Putamen (tissue), 1 donor: ENCODE measurements at places on chromosomes 1 and 21.

DNA sequence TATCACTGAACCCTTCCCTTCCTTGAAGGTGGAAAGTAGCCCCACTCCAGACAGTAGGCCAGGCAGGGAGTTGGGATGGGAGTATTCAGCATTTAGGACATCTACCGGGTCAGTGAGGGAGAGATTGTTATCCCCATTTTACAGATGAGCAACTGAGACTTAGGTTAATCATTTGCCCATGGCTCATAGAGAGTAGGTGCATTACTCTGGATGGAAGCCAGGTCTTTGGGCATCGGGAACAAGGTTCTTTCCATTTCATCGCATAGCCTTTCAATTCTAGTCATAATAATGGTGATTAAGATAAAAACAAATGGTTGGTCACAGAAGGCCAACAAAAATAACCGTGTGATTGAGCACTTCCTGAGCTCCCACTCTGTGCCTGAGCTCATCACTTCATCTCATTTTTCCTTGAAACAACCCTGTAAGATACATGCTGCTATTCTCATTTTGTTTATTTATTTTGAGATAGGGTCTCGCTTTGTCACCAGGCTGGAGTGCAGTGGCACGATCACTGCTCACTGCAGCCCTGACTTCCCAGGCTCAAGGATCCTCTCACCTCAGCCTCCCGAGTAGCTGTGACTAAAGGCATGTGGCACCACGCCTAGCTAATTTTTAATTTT, 64.8 kb downstream of the NAV1 start:
- no peak for DNase-seq

GRCh38 chr1:21201650-21202049, 25.0 kb upstream of the EIF4G3 start:
- no peak for DNase-seq

GRCh38 chr1:58460469-58460868, 86.1 kb downstream of the OMA1 start:
- DNase-seq, result no peak

DNA sequence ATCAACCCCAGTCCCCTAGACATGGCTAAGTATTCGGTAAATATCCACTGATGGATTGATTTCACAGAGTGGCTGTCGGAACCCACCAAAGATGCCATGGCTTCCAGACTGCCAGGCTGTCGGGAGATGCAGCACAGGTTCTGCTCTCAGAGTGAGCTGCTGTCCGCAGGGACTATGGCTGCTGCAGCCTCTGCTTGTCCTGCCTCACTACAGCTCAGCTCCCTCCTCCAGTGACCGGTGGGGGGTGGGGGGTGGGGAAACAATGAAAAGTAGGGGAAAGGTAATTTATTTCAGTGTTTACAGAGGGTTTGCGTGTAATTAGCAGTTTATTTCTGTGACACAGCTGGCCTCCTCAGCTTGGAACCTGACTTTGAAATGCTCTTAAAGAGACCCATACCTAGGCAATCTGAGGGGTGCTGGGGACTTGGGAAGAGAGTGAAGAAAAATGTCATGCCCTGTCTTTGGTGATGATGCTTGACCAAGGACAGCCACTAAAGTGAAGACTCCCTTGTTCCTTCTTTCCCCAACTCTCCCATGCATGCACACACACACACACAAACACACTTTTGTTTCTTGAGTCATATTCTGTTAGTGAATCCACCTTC, 109.0 kb downstream of the CACNA1E start:
- DNase-seq, result no peak

GRCh38 chr1:157105298-157105987, 5.8 kb upstream of the ETV3L start:
- DNase-seq, result no peak

DNA sequence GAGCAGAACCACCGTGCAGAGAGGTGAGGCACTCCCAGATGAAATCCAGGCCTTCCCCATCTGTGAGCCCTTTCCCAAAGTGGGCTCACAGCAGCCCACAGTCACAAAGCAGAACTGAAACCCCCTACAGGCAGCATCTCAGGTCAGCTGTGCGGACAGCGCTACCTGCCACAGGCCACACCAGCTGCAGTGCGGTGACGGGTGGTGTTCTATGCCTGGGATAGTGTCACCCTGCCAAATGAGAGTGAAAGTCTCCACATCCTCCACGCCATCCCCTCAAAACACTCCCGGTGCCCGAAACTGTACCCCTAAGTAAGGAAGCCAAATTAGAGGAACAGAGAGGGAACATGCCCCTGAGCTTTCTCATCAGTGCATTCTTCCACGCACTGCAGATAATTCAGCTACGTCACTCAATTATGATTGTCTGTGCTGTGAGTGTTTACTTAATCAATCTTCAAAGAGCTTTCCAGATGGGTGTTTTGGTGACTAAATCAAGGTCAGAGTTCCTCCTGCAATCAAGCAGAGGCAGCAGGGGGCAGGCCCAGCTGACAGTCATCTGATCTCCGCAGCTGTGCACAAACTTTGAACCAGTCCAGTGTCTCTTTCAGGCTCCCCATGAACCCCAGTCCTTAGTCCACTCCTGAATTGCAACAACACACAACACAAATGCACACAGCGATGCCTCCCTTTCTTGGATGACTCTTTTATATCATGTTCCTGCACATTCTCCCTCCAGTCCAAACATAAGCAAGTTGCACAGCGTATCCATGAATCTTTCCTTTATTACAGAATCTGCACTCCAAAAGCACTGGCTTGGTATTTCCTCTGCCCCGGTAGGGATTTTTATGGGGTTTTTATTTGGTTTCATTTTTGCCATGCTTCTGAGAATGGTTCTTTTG, 150.0 kb downstream of the TOMM20 start:
- peak; percentile 88 for DNase-seq

GRCh38 chr1:205279986-205280385, 41.6 kb downstream of the NUAK2 start:
- DNase-seq, result no peak

- no peak for DNase-seq
Measured at GRCh38 chr1:17795081-17795809, 40.1 kb downstream of the ACTL8 start.

DNA sequence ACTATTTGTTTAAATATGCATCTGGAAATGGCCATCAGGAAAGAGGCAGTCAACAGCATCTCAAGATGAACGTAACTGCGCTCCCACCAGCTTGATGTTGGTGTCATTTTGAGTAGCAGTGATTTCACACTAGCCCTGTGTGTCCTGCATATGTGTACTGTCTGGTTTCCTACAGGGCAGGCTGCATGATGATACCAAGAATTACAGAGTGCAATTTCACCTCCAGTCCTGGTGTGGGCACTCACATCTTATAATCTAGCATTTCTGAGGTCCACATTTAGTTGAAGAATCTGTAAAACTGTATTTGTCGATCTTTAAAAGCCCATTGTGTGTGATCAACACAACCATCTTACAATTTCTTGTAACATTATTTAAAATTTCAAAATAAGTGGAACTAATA, 336.4 kb downstream of the PAPPA2 start:
- no peak for DNase-seq

- peak; percentile 97 for DNase-seq
Measured at GRCh38 chr21:32727687-32728455, at the start of gene SYNJ1. Gene SYNJ1 (minus strand): TSS chr21:32728013. CDS start chr21:32726895, 1,118 bp downstream.

GRCh38 chr1:64864018-64864940, 102.1 kb downstream of the JAK1 start:
- DNase-seq, result peak; percentile 34

DNA sequence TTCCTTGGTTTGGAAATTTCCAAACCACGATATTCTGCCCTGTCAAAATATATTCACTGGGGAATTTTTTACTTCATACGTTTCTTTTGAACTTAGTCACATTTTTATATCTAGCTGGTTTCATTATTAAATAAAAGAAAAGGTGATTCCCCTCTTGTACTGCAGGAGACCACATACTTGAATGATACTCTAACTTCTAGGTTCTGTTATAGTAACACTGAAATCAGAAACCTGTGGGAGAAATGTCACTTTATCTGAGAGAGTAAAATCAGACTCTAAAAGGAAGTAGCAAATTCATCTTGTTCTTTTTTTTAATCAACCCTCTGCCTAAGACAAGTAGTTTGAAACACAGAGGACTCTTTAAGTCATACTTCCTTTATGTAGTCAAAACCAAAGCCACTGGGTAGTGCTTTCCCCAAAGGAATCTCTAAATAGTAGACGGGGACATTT, 34.4 kb downstream of the MRPL39 start:
- DNase-seq, result no peak

GRCh38 chr1:159190441-159190840, 14.2 kb upstream of the ACKR1 start:
- DNase-seq, result no peak

DNA sequence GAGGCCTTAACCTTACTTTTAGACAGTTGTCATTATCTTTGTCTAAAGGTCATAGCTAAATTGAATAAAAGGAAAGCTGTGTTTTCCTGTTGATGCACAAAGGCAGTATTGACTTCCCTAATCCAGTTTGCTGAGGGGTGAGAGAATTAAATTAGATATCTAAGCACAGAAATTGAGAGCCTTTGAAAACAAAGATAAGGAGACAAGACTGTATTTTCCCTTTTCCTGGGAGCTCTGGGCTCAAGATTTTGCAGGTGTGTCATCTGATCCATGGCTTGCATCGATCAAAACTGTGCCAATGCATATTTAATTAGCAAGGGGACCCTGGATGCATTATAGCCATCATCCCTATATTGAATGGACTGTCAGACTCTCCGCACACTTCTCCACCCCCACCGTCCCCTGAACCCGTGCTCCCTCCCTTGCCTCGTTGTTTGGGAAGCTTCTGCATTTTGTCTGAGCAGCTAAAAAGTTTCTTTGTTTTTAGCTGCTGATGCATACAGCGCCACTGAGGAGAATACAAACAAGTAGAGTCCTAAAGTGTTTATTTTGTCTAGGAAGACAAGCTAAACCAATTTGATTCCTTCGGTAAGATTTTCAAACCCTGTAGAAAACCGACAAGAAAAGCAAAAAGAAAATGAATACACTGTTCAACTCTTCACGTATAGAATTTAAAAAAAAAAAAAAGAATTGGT, 186.3 kb downstream of the NFIA start:
- peak; percentile 88 for DNase-seq

DNA sequence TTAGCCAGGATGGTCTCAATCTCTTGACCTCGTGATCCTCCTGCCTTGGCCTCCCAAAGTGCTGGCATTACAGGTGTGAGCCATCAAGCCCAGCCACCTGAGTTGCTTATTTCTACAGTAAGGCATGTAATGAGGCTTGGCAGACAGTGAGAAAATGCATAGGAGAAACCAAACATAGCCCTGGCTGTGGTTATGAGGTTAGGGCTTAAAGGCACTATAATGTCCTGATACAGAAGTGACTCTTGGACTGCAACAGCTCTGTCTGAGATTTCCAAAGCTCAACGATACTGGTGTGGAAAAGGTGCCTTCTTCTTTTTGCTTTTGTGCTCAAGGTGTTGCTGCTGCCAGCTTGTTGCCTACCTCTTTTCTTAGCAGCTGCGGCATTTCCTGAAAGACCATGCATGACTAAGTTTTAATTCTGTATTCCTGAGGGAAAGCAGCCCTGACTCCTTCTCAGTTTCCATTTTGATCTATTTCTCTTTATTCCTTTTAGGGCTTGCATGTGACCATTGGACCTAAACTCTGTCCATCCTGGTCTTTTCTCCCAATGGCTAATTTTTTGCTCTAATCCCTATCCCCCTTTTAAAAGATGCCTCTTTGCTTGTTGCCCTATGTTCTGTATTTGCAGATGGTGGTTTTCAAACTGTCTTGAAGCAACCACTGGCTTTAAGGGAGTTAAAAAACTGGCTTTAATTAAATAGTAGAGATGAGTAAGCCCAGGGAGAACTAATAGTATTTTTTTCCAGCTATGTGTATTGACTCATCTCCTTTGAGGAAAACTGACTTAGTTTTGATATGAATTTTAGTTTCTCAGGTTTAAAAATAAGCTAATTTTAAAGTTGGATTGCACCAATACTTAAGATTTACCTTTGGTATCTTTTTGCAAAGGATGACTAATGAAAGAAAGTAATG, 70.3 kb downstream of the KIF1B start:
- no peak for DNase-seq

GRCh38 chr21:26148071-26148839, 22.3 kb downstream of the APP start:
- no peak for DNase-seq

GRCh38 chr1:44670751-44671640, 3.3 kb downstream of the TMEM53 start:
- no peak for DNase-seq

- DNase-seq, result no peak
Measured at GRCh38 chr1:216531263-216532239, 108.3 kb upstream of the USH2A start.

- no peak for DNase-seq
Measured at GRCh38 chr21:44370027-44370735, 16.8 kb downstream of the TRPM2 start.

DNA sequence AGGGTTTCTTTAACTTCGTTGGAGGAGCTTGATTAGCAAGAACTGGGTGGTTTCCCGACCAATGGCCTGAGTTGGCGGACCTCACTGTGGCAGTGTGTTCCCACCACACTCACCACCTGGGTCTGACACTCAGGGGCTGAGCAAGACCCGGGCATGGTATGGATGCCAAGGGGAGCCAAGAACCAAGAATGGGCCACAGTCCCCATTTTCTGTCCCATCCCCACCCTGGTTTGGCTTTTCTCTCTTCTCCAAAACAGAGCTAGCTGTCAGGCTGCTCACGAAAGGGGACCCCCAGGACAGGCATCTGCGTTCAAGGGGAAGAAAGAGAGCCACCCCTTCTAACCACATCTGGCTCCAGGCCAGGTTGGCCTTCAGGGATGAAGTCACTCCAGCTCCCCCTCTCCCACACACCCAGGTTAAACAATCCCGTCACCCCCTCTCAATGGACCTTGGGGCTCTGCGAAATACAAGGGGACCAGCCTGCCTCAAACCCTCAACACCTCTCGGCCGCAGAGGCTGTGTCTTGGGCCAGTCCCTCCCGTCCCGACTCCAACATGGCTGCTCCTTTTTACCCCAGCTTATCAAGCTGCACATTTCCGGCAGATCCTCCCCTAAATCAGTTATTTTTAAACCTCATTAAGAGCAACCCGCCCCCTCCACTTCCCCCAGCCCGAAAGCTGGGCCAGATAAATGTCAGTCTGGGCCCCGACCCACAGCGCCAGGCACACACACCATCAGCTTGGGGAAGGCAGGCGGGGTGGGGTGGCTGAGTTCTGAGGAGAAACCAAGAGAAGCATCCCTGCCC, 3.4 kb downstream of the TAGLN2 start:
- no peak for DNase-seq

GRCh38 chr1:180168786-180169639, 14.3 kb downstream of the QSOX1 start:
- no peak for DNase-seq

DNA sequence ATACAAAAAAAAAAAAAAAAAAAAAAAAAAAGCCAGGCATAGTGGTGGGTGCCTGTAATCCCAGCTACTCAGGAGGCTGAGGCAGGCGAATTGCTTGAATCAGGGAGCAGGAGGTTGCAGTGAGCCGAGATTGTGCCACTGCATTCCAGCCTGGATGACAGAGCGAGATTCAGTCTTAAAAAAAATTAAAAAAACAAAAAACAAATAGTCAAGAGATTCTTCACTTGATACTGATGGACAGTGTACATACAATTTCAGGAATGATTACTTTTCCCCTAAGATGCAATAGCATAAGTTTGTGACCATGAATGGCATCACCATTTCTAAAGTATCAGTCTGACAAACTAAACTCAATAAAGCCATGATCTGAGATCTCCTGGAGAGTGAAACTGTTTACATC, 60.8 kb upstream of the IVNS1ABP start:
- DNase-seq, result no peak

- no peak for DNase-seq
Measured at GRCh38 chr1:206885341-206886060, 11.7 kb upstream of the IL24 start.
